ENCODE measurements at places on chromosomes 1 and 21.

DNA sequence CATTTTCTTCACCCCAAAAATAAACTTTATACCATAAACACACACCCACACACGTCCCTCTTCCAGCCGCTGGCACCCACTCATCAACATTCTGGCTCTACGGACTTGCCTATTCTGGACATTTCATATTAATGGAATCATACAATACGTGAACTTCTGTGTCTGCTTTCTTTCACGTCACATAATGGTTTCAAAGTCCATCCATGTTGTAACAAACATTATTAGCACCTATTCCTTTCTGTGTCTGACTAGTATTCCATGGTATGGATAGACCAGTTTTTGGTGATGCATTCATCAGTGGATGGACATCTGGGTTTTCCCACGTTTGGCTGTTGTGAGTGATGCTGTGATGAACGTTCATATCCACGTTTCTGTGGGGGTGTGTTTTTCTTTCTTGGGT is 323.2 kb downstream of the KIF26B start:
- no peak for DNase-seq

GRCh38 chr1:47212636-47213229 is 19.3 kb downstream of the TAL1 start:
- DNase-seq, result no peak

GRCh38 chr1:185250063-185250462 is 67.0 kb downstream of the IVNS1ABP start:
- DNase-seq, result no peak

DNA sequence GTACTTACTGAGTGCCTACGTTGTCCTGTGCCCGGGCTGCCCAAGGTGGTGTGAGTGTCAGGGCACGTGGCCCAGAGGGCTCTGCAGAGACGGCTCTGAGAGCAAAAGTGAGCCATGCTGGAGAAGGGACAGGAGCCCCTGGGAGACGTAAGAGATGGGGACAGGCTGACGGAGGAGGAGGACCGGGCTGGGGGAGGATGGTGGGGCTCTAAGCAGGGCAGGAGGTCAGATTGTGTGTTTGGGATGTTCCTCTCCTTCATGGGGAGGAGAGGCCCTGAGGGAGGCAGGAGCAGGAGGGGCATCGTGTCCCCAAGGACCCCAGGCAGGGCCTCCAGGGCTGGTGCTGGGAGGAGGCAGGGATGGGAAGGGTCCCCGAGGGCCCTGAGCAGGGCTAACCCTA is 158.9 kb downstream of the PCBP3 start:
- no peak for DNase-seq

GRCh38 chr1:233294913-233295236 is 650 bp downstream of the PCNX2 start:
- DNase-seq, result peak; percentile 41

GRCh38 chr21:38986806-38987632 is 181.3 kb downstream of the ETS2 start:
- no peak for DNase-seq

- no peak for DNase-seq
Measured at GRCh38 chr1:56527548-56528302, 51.6 kb downstream of the PLPP3 start.

- DNase-seq, result no peak
Measured at GRCh38 chr1:94014635-94015488, 105.6 kb upstream of the GCLM start.

- no peak for DNase-seq
Measured at GRCh38 chr21:31449921-31450535, 106.0 kb upstream of the TIAM1 start.
